ENCODE measurements at places on chromosomes 3 and 15. TPM values are rescaled to one million over a fixed set of nuclear protein-coding genes. Genes with fewer than 3 reads are reported as not detected.
A peak's percentile ranks its signal among the peaks of the same experiment; 100 is the strongest.

C3orf22 gene
- not detected for total RNA-seq

- no peak for DNase-seq
These were observed 22.8 kb downstream of the MESP1 start for GRCh38 chr15:89728254-89728653.

DNA sequence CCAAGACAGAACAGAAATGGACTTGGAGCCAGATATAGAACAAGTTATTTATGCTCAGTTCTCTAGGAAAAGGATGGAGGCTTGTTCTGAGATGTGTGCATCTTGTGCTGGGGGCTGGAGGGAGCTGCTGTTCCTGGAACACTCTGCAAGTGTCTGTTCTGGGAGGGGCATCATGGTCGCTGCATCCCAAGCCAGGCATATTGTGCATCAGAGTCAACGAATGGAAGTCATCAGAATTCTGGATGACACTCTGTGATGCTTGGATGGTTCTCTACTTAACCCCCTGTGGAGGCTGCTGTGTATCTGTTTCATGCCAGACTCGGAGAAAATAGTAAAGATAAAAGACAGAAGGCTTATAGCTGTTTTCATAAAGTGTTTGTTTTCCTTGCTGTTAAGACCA is 34.7 kb downstream of the RPL22L1 start:
- no peak for DNase-seq

ZPLD1 gene
- 14.2 TPM for total RNA-seq

STRC gene
- total RNA-seq, result 1.6 TPM

- DNase-seq, result peak; percentile 78
These were observed at the start of the genes SNRPN and SNURF for GRCh38 chr15:24954783-24955530. SNRPN (plus strand) TSS chr15:24954987; CDS start chr15:24974454, 19,467 bp downstream. SNURF (plus strand) TSS chr15:24954987; CDS start chr15:24955049, 62 bp downstream.

- DNase-seq, result no peak
These were observed 36.5 kb downstream of the ECT2 start for GRCh38 chr3:172787019-172787418.

DNA sequence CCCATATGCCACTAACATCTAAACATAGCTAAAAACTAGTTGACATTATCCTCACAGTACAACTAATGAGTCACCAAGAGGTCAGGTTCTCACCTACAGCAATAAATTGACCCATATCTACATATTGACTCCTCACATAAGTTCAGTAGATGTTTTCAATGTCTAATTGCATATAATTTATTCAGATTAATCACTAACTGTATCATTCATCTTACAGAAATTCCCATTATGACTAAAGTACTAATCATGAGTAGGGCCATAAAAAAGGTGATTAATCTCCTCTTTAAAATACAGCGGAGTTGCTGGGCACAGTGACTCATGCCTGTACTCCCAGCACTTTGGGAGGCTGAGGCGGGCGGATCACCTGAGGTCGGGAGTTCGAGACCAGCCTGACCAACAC is 82.4 kb upstream of the ST3GAL6 start:
- DNase-seq, result no peak

ADAMTS9 gene
- total RNA-seq, result 8.2 TPM

GRCh38 chr15:42159381-42160015 is 3.1 kb upstream of the PLA2G4F start:
- DNase-seq, result no peak

- DNase-seq, result no peak
These were observed 1225.1 kb downstream of the OTOL1 start for GRCh38 chr3:162721736-162722135.

DNA sequence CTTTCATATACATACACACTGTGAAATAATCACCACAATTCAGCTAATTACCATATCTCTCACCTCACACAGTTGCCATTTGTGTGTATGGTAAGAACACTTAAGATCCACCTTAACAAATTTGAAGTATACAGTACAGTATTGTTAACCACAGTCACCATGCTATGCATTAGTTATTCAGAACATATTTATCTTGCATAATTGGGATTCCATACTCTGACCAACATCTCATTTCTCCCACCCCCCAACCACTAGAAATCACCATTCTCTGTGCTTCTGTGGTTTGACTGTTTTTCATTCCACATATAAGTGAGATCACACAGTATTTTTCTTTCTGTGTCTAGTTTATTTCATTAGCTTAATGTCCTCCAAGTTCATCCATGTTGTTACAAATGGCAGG is 247.7 kb upstream of the CTNNB1 start:
- no peak for DNase-seq

- DNase-seq, result no peak
These were observed 255.3 kb upstream of the IL12A start for GRCh38 chr3:159733194-159733860.

- no peak for DNase-seq
These were observed 50.2 kb downstream of the CDCP1 start for GRCh38 chr3:45095916-45096526.

NPAP1 gene
- 0.17 TPM for total RNA-seq

SNX22 gene
- 1.0 TPM for total RNA-seq

DNA sequence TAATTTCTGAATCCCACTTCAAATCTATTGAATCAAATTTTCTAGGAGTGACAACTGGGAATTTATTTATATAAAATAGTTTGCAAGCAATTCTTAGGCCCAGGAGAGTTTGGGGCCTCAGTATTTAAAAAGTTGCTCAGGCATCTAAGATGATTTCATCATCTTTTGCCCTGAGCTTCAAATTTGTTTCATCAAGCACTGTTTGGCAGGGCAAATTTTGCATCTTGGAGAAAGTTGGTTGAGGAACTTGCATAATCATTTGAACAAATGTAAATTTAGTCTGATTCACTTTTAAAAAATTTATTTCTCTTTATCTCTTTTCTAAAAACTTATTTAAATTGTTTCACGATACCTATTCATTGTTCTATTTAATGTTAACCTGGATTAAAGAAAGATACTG is 702.8 kb downstream of the SI start:
- DNase-seq, result no peak

C3orf49 gene
- total RNA-seq, result not detected
